ENCODE measurements at places on chromosomes 7 and 10. TPM values are rescaled to one million over a fixed set of nuclear protein-coding genes. Genes with fewer than 3 reads are reported as not detected.

Gene PSMC2
- 165 TPM for total RNA-seq

Gene TMEM120A
- 24.2 TPM for total RNA-seq

Gene TMEM184A
- total RNA-seq, result not detected

Gene TAS2R3
- 0.59 TPM for total RNA-seq

Gene FAM241B
- 11.8 TPM for total RNA-seq

Gene DENND11
- total RNA-seq, result 27.5 TPM

Gene SH2B2
- 4.7 TPM for total RNA-seq

Gene METTL27
- total RNA-seq, result 2.3 TPM

Gene HIP1
- total RNA-seq, result 7.9 TPM

Gene GPR37
- total RNA-seq, result 0.07 TPM

Gene FHIP2A
- 17.2 TPM for total RNA-seq

Gene BMPR1A
- total RNA-seq, result 13.6 TPM

Gene PROSER2
- total RNA-seq, result 0.24 TPM

Gene CPA4
- total RNA-seq, result 0.45 TPM

Gene NRG3
- not detected for total RNA-seq

Gene C1GALT1
- total RNA-seq, result 34.1 TPM

Gene NKX6-2
- not detected for total RNA-seq

Gene AKR1C1
- 0.22 TPM for total RNA-seq

Gene MIOS
- 37.2 TPM for total RNA-seq

Gene VIM
- total RNA-seq, result 525 TPM

Gene LGI1
- total RNA-seq, result not detected

Gene LIPN
- total RNA-seq, result not detected

Gene CDC14C
- not detected for total RNA-seq

Gene ZNF722
- not detected for total RNA-seq

Gene SLIT1
- 0.63 TPM for total RNA-seq

Gene GOLGA7B
- 0.87 TPM for total RNA-seq

Gene HPS1
- total RNA-seq, result 44.3 TPM

Gene TCERG1L
- total RNA-seq, result not detected

Gene SPDYE2B
- total RNA-seq, result not detected

Gene ZNF735
- not detected for total RNA-seq

Gene TAS2R5
- 1.3 TPM for total RNA-seq

Gene VWA2
- 0.07 TPM for total RNA-seq

Gene STX1A
- total RNA-seq, result 31.8 TPM

Gene SERPINE1
- total RNA-seq, result 0.12 TPM

Gene NACAD
- total RNA-seq, result 0.10 TPM

Gene BEND7
- not detected for total RNA-seq

Gene MUC12
- 1.0 TPM for total RNA-seq

Gene LIPJ
- not detected for total RNA-seq

Gene MGAM2
- not detected for total RNA-seq

Gene LIPK
- total RNA-seq, result not detected

Gene OPN1SW
- total RNA-seq, result not detected

Gene PPP1R17
- not detected for total RNA-seq

Gene ARMH3
- total RNA-seq, result 18.8 TPM

Gene DNAAF5
- 26.8 TPM for total RNA-seq

All from activated CD4-positive, alpha-beta memory T cell treated with anti-CD3 and anti-CD28 coated beads for 36 hours (primary cell).